Cortex of kidney (tissue), 1 donor: ENCODE measurements at places on chromosomes 13 and 19.

GRCh38 chr19:33350538-33351309 lies 22.8 kb upstream of the CEBPG start:
- no peak for DNase-seq

DNA sequence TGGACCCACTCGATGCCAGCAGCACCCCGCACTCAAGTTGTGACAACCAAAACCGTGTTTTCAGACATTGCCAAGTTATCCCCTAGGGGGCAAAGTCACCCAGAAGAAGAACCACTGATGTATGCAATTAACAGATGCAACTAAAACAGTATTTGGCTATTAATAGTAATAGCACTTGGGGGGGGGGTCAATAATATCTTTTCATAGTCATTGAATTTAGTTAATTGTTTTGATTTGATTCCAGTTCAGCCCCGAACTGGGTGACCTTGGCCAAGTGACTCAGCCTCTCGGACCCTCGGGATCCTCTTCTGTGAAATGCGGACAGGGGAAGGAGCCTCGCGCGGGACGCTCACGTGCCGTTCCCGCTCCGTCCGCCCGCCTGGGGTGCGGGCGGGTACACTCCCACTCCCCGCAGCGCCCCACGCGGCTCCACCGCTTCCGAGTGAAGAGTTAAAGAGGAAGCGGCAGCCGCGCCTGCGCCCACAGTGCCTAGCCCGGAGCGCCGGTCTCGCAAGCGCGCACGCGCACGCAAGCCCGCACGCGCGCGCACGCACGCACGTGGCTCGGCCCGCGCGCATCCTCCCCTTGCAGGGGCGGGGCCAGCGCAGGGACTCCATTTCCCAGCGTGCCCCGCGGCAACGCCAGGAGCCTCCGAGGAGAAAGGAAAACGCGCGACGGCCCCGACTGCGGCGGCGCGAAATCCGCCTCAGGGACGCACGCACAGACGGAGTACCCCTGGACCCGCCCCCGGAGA lies 435 bp upstream of the DAZAP1 start:
- DNase-seq: peak; percentile 99

DNA sequence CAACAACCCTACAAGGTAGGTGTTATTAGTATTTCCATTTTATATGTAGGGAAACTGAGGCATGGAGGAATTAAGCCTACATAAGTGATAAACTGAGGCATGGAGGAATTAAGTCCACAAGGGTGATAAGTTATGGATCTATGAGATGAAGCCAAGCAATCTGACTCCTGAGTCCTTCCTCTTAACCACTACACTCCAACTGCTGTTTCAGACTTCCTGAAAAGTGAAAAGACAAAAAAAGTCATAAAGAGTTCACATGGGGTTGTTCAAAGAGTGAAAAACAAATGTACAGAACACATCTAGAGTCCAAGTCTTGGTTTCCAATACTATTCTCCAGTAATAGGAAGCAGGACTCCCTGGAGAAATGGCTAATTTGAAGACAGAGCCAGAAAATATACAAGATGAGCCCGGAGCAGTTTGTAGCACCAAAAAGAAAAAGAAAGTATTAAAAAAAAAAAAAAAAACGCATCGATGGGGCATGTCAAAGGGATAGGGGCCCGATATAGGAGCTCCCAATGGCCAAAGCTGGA lies 12.1 kb downstream of the CRYL1 start:
- DNase-seq: no peak

DNA sequence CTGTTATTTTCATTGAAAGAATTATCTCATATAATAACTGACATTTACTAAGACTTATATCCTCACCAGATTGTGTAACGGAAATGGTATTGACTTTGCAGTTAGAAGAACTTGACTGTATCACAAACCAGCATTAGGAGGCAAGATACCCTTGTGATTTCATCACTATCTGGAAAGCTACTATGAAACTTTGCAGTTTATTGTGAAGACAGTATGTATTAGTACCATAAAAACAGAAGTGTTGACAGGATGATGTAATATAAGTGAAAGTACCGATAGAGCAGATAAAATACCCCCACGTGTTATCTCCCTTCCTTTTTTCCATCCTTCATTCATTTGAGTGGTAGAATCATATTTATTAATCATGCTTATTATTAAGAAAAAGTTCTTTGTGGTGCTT lies 365.7 kb upstream of the KLHL1 start:
- DNase-seq: no peak

- no peak for DNase-seq
Measured at GRCh38 chr19:52176574-52176973, 5.2 kb upstream of the ZNF836 start.

DNA sequence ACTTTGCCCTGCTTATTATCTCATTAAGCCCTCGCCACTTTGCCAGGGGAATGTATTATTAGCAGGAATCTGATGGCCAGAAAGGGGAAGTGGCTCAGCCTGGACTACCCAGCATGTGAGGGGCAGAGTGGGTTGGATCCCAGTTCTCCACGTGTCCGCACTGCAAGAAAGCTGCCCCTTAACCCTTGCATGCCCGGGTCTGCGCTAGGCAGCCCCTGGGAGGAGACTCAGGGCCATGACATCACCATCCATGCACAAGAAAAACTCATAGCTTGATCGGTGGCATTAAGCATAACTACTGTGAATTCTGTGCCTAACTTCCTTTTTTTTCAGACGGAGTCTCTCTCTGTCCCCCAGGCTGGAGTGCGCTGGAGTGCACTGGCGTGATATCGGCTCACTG lies 8.9 kb downstream of the CACNG8 start:
- DNase-seq: no peak
